ENCODE measurements at places on chromosomes 11 and 22.

DNA sequence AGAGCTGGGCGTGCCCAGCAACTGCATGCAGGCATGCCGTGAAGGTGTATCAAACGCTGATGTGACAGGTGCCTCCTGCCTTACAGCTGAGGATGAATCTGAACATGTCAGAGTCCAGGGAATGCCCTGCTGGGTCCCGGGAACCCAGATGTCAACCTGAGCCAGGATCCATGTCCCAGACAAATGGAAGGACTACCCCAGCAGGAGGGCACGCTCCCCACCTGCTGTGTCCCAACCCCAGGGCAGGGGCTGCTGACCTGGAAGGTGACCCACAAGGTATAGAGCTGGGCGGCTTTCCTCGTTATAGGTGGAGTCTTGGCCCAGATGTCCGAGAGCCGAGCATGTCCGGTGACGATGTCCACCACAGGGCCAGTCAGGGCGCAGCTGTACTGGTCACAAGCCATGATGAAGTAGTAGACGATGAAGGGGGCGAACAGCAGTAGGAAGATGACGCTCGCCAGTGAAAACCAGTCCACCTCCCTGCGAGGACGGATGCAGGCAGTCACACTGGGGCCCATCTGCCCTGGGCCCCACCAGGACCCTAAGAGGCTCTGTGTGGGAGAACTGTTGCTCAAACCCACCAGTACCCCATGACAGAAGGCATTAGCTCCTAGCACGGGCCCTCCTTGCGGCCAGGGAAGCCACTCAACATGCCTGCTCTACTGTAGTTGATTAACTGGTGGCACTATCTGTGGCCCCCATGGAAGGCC is 4.3 kb downstream of the DHCR7 start:
- no peak for DNase-seq

- DNase-seq = no peak
Measured at GRCh38 chr11:86983021-86983488, 27.9 kb upstream of the FZD4 start.

GRCh38 chr11:69537855-69538640 is 56.6 kb downstream of the LINC01488 start:
- no peak for DNase-seq

GRCh38 chr22:36244522-36245391 is 5.4 kb upstream of the APOL2 start:
- no peak for DNase-seq

DNA sequence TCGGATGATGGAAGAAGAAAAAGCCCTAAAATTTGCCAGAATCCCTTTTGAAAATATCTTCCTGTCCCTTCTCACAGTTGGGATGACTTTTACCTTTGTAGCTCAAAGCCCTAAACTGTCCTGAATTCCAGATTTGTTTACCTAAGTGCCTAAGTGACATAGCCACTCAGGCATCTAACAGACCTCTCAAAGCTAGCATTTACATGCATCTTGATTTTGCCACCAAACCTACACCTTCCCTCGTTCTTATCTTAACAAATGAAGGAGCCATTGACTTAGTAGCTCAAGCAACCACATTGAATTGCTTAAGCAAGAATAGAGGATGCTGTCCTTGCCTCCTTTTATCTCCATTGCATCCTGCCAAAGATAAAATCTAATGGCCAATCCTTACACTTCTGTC is 198.4 kb upstream of the NTM start:
- no peak for DNase-seq

GRCh38 chr11:130528298-130529261 is 80.1 kb downstream of the ADAMTS15 start:
- no peak for DNase-seq

DNA sequence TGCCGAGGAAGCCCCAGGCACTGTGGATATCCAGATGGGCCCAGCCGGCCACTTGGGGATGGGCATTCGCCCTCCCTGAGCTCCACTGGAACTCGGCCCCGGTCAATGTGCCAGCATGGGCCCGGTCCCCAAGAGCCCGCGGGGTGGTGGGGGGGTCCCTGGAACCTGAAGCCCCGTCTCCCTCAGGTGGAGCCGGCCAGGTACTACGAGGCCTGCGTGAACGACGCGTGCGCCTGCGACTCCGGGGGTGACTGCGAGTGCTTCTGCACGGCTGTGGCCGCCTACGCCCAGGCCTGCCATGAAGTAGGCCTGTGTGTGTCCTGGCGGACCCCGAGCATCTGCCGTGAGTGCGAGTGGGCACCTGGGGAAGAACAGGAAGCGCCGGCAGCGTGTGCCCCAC is 21.2 kb downstream of the MUC5AC start:
- DNase-seq = no peak

GRCh38 chr11:68584097-68584496 is 100.2 kb upstream of the GAL start:
- DNase-seq = no peak

DNA sequence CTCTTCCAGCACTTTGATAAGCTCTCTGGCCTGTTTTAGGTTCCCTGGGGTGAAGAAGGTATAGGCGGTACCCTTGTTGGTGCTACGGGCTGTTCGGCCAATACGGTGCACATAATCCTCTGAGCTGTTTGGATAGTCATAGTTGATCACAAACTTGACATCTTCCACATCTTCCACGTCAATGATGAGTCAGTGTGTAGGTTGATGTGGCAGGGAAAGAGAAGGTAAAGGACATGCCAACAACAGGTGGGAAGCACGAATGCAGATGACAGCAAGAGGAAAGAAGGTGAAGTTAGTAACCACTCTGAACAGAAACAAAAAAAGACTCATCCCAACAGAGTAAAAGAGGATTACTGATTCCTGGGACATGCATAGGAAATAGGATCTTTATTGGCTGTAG is 18.2 kb downstream of the DDX17 start:
- no peak for DNase-seq

GRCh38 chr11:41716862-41717261 is 257.4 kb upstream of the LRRC4C start:
- DNase-seq = no peak

DNA sequence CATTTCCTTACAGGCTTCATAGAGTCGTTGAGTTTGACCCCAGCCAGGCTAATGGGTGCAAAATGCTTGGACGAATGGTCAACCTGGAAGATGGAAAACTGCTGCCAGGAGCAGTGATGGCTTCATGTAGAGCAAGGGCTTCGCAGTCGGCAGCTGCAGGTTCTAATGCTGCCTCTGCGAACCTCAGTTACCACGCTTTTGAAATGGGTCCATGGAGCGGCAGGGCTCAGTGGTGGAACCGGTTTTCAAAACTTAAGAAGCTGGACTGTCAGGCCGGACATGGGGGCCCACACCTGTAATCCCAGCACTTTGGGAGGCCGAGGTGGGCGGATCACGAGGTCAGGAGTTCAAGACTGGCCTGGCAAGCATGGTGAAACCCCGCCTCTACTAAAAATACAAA is 55.9 kb upstream of the PRR5 start:
- DNase-seq = no peak

GRCh38 chr11:119592642-119593041 is 136.4 kb downstream of the NECTIN1 start:
- DNase-seq = no peak

- no peak for DNase-seq
Measured at GRCh38 chr11:65416841-65417701, 5.5 kb upstream of the NEAT1 start.

GRCh38 chr22:48756146-48757111 is 1071.2 kb downstream of the BRD1 start:
- DNase-seq = no peak

- DNase-seq = no peak
Measured at GRCh38 chr22:39595622-39596172, 25.1 kb downstream of the CACNA1I start.

GRCh38 chr11:68127714-68128681 is 6.8 kb upstream of the CHKA start:
- DNase-seq = no peak

DNA sequence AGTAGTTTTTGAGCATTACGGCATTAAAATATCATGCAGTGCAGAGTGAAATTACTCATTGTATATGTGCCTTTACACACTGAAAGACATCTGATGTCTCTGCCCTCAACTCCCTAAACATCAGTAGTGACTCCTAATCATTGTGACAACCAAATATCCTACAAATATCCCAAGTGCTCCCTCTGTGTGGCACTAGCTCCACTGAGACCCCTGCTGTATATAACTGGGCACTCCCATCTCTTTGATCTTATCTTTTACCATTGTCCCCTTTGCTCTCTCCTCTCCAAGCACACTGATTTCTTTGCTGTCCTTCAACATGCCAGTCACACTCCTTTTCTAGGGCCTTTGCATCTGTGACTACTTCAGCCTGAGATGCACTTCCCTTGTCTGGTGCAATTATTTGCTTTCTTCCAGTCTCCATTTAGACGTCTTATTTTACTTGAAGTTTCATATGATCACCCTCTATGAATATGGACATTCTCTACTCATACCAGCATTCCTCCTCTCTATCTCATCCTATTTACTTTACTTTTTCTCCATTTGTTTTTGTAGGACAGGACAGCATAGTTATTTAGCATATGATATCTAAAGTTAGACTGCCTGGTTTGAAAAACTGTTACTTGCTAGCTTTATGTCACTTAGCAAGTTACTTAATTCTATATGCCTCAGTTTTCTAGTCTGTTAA is 2.4 kb downstream of the SLC5A12 start:
- no peak for DNase-seq

DNA sequence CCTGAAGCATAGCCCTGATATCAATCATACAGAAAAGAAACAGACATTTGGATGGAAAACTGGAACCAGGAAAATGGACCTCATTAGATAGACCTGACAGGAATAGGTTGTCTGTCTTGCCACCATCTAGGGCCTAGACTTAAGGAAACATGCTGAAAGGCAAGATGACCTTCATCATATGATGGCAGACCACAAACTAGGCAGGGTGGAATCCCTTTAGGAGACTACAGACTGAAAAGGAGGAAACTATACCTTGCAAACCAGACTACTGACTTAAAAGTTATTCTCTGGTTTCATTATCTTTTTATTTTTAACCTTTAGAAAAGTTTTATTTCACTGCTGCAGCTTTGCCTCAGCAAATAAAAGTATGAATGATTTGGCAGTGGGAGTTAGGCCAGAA is 20.3 kb downstream of the SBF2 start:
- no peak for DNase-seq

DNA sequence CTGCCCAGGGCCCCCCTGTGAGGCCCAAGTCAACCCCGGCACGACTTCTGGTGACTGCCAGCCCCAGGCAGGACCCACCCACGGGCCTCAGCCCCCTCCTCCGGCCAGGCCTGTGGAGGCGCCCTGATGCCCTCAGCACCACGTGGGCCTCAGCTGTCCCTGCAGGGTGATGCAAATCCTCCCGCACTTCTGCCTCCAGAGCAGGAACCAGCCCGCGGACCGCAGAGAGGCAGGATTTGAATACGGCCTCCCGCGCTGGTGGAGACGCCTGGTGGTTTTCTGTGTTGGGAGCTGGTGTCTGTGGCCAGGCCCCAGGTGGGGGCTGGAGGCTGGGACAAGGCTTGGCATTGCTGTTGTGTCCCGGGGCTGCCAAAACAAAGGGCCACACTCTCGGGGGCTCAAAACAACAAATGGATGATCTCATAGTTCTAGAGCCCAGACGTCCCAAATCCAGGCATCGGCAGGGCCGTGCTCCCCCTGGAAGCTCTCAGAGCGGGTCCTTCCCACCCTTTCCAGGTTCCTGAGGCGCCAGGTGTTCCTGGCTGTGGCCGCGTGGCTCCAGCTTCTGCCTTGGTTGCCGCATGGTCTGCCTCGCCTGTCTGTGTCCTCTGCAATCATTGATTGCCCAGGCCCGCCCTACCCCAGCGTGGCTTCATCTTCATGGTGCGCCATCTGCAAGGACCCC is 19.4 kb downstream of the TRPM5 start:
- no peak for DNase-seq

GRCh38 chr11:130448416-130449309 is at the start of gene ADAMTS15:
TSS of gene ADAMTS15 (plus strand) at chr11:130448645. CDS start at chr11:130448974, 329 bp downstream.
- no peak for DNase-seq

DNA sequence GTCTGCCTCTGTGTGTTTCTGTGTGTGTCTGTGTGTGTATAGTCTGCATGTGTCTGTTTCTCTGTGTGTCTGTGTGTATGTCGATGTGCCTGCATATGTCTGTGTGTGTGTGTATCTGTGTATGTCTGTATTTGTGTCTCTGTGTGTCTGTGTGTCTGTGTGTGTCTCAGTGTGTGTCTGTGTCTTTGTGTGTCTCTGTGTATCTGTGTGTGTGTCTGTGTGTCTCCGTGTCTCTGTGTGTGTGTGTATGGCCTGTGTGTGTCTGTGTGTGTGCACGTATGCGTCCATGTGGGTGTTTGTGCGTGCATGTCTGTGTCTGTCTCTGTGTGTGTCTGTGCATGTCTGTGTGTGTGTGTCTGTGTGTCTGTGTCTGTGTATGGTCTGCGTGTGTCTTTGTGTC is 439 bp downstream of the SNX32 start:
- no peak for DNase-seq

GRCh38 chr11:69005183-69005630 is 7.8 kb downstream of the MRGPRF start:
- DNase-seq = no peak

DNA sequence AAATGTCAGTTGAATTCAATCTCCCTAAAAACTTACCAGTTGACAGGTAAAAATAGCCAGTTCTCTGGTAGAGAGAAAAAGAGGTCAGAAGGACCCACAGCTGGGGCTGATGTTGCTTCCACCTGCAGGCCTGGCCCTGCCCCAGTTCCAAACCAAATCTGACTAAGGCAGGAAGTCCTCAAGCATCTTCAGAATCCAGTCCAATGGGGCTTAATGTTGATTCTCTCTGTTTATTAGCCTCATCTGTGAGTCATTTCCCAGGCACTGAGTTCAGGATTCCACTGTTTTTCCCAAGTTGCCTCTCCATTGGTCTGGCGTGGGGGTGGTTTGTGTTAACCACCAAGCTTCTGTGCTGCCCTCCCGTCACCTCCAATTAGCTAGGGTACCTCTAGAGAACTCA is 601.8 kb downstream of the INSC start:
- DNase-seq = no peak

- DNase-seq = no peak
Measured at GRCh38 chr22:50686794-50687193, 14.2 kb downstream of the SHANK3 start.

DNA sequence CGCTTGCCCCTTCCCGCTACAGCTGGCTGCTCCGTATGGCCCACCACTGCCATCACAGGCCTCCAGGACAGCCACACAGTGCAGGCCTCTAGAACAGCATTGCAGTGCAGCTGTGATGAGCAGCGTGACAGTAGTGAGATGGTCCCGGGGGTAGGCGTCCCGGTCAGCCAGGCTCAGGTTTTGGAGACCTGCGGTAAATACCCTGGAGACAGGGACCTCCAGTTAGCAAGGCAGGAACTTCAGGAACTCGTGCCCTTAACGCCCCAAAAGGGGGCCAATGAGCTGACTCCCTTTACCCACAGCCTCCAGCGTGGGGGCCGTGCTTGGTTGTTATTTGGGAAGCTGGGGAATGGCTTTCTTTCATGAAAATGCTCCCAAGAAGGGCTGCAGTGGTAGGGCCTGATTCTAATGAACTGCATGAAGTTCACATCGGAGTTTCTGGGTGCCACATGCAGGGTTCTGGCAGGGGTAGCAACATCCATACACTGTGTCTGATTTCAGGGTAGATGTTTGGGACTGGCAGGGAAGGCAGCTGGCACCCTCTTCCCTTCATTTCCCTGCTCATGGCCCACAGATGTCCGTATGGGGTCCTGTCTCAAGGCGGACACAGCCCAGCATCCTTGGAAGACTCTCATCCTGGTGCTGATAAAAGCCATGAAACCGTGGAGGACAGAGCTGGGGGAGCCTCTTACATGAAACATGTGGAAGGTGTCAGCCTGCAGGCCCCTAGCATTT is 440.5 kb downstream of the TBC1D22A start:
- no peak for DNase-seq
